ENCODE measurements at places on chromosomes 1 and 21.
A peak's percentile ranks its signal among the peaks of the same experiment; 100 is the strongest.

GRCh38 chr1:67953301-67953700 lies 97.1 kb downstream of the DIRAS3 start:
- no peak for DNase-seq
- H3K4me1 ChIP-seq: no peaks in the 10 kb centered on the region
- H3K4me3 ChIP-seq: no peak overlapping the region
- no peak overlapping the region for H3K27ac ChIP-seq

GRCh38 chr21:37278199-37278598 lies 11.1 kb upstream of the VPS26C start:
- H3K4me1 ChIP-seq: no peaks in the 10 kb centered on the region
- H3K27me3 ChIP-seq: no peaks in the 10 kb centered on the region
- H3K27ac ChIP-seq: no peak overlapping the region
- H3K36me3 ChIP-seq: no peaks in the 10 kb centered on the region
- H3K4me3 ChIP-seq: no peak overlapping the region

DNA sequence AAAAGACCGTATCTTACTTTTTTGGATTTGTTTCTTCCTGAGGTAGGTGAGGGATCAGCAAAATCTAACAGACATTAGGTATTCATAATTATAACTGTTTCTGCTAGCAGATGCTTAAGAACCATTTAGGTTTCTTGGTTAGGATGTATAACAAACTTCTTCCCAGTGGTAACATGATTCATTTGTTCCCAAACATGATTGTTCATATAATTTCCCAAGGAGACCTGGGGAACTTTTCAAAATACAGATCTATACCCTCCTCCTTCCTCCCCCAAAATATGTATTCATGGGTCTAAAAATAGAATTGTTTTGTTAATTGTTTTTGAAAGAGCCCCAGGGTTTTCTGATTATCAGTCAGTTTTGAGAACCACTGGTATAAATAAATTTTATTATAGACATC lies 228.2 kb downstream of the COP1 start:
- no peak overlapping the region for H3K27ac ChIP-seq
- H3K27me3 ChIP-seq: no peaks in the 10 kb centered on the region
- DNase-seq: no peak
- no peaks in the 10 kb centered on the region for H3K4me1 ChIP-seq
- H3K36me3 ChIP-seq: peaks cover 50% of the 10 kb centered on the region

DNA sequence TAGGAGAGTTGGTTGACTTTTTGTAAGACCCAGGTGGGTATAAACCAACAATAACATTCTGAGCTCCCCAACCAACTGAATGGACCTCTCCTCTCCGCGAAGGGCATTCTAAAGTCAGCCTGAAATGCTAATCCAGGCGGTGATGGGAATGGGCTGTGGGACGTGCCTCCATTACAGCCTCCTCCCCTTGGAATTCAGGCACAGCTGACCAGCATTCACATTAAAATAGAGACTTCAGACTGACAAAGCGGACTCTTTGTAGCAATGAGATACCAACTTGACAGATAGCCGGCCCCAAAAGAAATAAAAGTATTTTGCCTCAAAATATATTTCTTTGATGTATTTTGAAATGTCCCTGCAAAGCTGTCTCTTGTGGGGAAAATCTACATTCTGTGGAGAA lies 101.7 kb downstream of the KIF26B start:
- no peak overlapping the region for H3K4me3 ChIP-seq
- no peak for DNase-seq
- no peaks in the 10 kb centered on the region for H3K36me3 ChIP-seq
- H3K27ac ChIP-seq: no peak overlapping the region
- peaks cover 94% of the 10 kb centered on the region for H3K27me3 ChIP-seq
- H3K4me1 ChIP-seq: peaks cover 24% of the 10 kb centered on the region

- H3K4me3 ChIP-seq: no peak overlapping the region
- no peaks in the 10 kb centered on the region for H3K4me1 ChIP-seq
- H3K27ac ChIP-seq: no peak overlapping the region
- peaks cover 3% of the 10 kb centered on the region for H3K27me3 ChIP-seq
- no peaks in the 10 kb centered on the region for H3K36me3 ChIP-seq
Measured at GRCh38 chr1:33222381-33222780, 33.9 kb upstream of the ZNF362 start.

DNA sequence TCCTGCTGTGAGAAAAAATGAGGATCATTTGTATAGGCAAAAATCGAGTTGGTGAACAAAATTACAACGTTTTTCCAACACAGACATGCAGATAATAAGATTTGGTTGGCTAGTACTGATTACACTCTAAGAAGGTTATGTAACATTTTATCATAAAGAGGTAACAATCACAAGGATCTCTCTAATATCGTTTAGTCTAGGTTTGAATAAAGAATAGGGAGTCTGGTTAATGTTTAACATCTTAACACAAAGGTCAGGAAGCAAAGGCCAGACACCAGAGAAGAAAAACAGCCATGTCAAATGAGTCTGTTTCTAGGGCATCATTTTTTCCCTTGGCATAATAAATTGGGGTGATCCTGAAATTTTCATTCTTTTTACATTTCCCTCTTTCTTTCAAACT lies 207.4 kb upstream of the CHRM3 start:
- no peak for DNase-seq
- no peak overlapping the region for H3K27ac ChIP-seq
- no peak overlapping the region for H3K4me3 ChIP-seq
- H3K4me1 ChIP-seq: no peaks in the 10 kb centered on the region

GRCh38 chr1:117630423-117630998 lies 24.7 kb downstream of the TENT5C start:
- no peak overlapping the region for H3K4me3 ChIP-seq
- H3K27ac ChIP-seq: no peak overlapping the region
- H3K27me3 ChIP-seq: no peaks in the 10 kb centered on the region
- no peaks in the 10 kb centered on the region for H3K36me3 ChIP-seq
- no peaks in the 10 kb centered on the region for H3K4me1 ChIP-seq

- H3K4me3 ChIP-seq: no peak overlapping the region
- no peak overlapping the region for H3K27ac ChIP-seq
- H3K27me3 ChIP-seq: no peaks in the 10 kb centered on the region
- no peaks in the 10 kb centered on the region for H3K4me1 ChIP-seq
Measured at GRCh38 chr1:33211972-33212371, 30.1 kb upstream of the TRIM62 start.

DNA sequence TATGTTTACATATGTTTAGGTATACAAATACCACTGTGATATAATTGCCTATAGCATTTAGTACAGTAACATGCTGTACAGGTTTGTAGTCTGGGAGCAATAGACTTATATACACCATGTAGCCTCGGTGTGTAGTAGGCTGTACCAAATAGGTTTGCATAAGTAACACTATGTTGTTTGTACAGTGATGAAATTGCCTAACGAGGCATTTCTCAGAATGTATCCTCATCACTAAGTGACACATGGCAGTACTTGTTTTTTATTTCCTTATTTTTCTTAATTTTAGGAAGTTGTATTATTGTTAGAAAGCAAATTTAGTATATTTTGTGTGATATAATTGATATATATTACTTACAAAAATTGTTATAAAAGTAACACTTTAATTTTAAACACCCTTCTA lies 840.9 kb downstream of the LTN1 start:
- no peaks in the 10 kb centered on the region for H3K36me3 ChIP-seq
- peak; percentile 59 for DNase-seq
- H3K27me3 ChIP-seq: no peaks in the 10 kb centered on the region
- H3K4me1 ChIP-seq: no peaks in the 10 kb centered on the region
- H3K27ac ChIP-seq: no peak overlapping the region

GRCh38 chr1:61261595-61261994 lies 179.2 kb downstream of the NFIA start:
- no peak overlapping the region for H3K4me3 ChIP-seq
- no peaks in the 10 kb centered on the region for H3K27me3 ChIP-seq
- no peaks in the 10 kb centered on the region for H3K4me1 ChIP-seq
- no peak for DNase-seq
- H3K27ac ChIP-seq: no peak overlapping the region

GRCh38 chr1:65539266-65540131 lies 119.0 kb downstream of the LEPR start:
- H3K4me1 ChIP-seq: peaks cover 17% of the 10 kb centered on the region
- H3K27me3 ChIP-seq: no peaks in the 10 kb centered on the region
- H3K4me3 ChIP-seq: no peak overlapping the region
- no peak for DNase-seq
- H3K27ac ChIP-seq: no peak overlapping the region

GRCh38 chr1:155082301-155083051 lies 3.8 kb downstream of the EFNA3 start:
- H3K27ac ChIP-seq: no peak overlapping the region
- H3K36me3 ChIP-seq: no peaks in the 10 kb centered on the region
- no peak overlapping the region for H3K4me3 ChIP-seq
- no peak for DNase-seq

GRCh38 chr1:151990856-151991198 lies 2.8 kb downstream of the S100A10 start:
- peak overlapping the region; percentile 94 for H3K4me3 ChIP-seq
- no peak for DNase-seq
- H3K27me3 ChIP-seq: no peaks in the 10 kb centered on the region

GRCh38 chr1:99548943-99549605 lies 96.8 kb upstream of the PALMD start:
- H3K36me3 ChIP-seq: no peaks in the 10 kb centered on the region
- no peaks in the 10 kb centered on the region for H3K27me3 ChIP-seq
- H3K4me3 ChIP-seq: no peak overlapping the region
- no peak for DNase-seq
